Iris pigment epithelial cell (primary cell): ENCODE measurements at places on chromosomes 6 and 20.

GRCh38 chr6:44804546-44805159, 417.1 kb downstream of the CDC5L start:
- no peak for DNase-seq

DNA sequence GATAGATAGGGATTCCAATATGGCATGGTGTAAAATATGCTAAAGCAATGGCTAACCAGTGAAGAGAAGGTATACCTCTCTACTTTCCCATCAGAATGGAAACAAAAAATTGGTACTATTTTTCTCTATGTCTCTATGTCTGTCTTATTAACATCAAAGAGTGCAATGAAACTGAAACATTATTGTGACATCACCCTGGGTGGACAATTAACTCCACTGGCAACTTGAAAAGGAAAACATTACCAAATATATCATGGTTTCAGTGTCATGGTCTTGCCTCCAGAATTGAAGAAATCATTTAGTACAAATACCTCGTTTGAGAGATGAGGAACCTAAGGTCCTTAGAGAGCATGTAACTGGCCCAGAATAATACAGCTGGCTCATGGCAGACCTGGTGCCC, 1132.5 kb upstream of the MAP3K7 start:
- no peak for DNase-seq

GRCh38 chr20:45467172-45467571, 2.4 kb upstream of the WFDC2 start:
- no peak for DNase-seq

GRCh38 chr20:35571555-35571954, 29.7 kb downstream of the ERGIC3 start:
- no peak for DNase-seq

DNA sequence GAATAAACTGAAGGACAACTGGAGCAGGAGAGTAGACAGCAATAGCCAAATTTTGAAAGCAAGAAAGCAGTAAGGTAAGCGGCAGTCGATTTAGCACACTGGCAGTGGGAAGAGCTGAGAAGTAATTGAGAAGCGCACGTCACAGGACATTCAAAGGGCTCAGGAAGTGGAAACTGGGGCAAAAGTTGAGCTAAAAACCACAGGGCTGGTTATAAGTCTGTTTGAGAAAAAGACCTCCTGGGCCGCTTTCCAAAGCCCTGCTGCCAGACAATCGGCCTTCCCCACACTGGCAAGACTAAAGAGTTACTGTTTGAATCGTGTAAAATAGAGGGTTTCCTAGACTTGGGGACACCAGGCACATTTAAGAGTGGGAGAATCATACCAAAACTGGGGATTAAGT, 161.4 kb downstream of the DNAH8 start:
- peak; percentile 39 for DNase-seq

DNA sequence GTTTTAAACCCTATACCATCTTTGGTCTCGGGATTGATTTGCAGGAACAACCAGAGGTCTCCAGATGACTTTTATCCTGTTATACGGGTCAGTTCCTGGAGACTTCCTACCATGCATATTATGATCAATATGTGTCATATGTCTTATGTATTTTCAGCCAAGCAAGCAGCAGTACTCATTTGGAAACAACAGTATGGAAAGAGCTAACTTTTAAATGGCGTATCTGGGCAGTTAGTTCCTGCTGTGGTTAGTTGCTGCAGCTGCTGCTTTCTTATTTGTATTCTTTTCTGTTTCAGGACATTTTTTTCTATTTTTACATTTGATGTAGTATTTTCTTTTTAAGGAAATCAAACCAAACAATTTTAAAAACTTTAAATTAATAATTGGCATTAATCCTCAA, 207.5 kb downstream of the MANEA start:
- no peak for DNase-seq

GRCh38 chr20:38601216-38602184, at the start of gene ARHGAP40:
TSS of gene ARHGAP40 (plus strand) at chr20:38601809.
- peak; percentile 31 for DNase-seq

- DNase-seq = no peak
Observed at GRCh38 chr6:148884461-148884860, 137.6 kb downstream of the UST start.

DNA sequence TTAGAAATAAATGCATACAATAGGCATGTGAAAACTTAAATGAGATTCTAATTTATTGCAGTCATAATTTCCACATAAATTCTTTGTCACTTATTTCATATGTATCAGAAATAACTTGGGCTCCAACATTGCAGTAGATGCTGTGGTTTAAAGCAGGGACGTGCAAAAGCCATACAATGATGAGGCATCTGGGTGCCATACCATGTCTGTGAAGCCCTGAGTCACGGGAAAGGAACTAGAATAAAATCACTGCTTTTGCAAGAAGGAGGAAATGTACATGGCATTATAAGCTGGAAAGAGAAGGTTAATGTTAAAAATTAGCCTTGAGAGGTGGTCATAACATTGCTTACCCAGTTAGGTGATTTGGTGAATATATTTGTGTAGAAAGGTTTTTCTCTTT, 180.4 kb downstream of the SASH1 start:
- DNase-seq = peak; percentile 89

- no peak for DNase-seq
Observed at GRCh38 chr6:105452376-105452775, 49.5 kb upstream of the PREP start.

- peak; percentile 43 for DNase-seq
Observed at GRCh38 chr6:95266537-95267258, 310.6 kb upstream of the MANEA start.

DNA sequence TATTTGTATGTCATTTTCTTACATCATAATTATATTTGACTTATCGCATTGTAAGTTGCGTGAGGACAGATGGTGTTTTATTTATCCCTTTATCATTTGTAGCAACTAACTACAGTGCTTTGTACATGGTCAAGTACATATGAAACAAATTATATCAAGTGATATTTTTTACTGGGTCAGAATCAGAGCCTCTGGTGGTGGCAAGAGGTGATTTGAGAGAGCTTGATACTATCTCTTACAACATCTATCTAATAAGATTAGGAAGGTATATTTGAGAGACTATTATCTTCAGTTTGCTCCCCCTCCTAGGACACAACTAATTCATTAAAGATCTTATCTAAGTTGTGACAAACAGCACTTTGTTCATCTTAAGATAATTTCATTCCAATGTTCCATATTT, 47.7 kb downstream of the BCKDHB start:
- DNase-seq = no peak

GRCh38 chr6:155377061-155377460, 62.8 kb upstream of the TFB1M start:
- DNase-seq = peak; percentile 93
